ENCODE measurements at places on chromosomes 7 and 10.

GRCh38 chr7:84251277-84251781, 56.7 kb upstream of the SEMA3A start:
- H3K27me3 ChIP-seq: no peaks in the 10 kb centered on the region
- H3K27ac ChIP-seq: no peak overlapping the region
- no peak overlapping the region for H3K4me3 ChIP-seq
- no peak for DNase-seq
- H3K36me3 ChIP-seq: no peaks in the 10 kb centered on the region

DNA sequence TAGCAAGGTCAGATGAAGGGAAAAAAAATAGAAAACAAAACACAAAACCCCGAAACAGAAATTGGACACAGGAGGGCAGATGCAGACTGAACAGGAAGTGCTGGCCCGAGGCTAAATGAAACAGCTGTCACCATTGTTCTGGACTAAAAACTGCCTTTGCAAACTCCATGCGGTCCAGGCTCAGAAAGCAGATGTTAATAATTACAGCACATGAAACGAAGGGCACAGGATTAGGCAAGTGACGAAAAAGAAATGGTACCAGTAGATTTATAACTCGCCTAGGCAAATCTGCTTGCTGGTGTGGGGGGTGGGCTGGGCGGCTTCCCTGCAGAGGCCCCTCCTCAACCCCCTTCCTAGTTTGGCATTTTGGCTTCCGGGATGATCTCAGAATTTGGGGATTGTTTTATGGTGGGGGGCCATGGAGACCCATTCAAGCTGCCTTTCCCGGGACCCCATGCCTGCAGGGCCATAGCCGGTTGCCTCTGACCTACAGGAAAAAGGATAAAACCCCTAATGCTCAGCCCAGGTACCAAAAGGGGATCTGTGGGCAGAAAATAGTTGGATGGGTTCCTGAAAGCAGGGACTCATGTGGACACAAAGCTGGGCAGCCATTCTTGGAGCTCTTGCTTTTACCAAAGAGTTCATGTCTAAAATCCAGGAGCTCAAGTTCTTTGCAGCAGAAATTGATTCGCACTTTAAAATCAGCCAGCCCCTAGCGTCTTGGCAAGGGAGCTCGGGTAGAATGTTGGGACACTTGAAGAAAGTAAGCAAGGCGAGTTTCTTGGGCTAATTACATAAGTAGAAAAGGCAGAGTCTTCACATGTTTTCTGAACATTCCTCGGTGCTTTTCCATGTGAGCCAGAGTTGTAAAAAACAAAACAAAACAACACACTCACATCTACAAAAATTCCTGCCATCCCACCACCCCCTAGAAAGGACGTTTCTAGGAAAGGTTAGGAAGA, 39.0 kb upstream of the EMX2 start:
- no peak overlapping the region for H3K4me3 ChIP-seq
- no peaks in the 10 kb centered on the region for H3K27me3 ChIP-seq

- no peaks in the 10 kb centered on the region for H3K27me3 ChIP-seq
- no peak overlapping the region for H3K4me3 ChIP-seq
- H3K27ac ChIP-seq: no peak overlapping the region
- DNase-seq: no peak
Observed at GRCh38 chr7:151987748-151988529, 31.7 kb downstream of the GALNTL5 start.

GRCh38 chr10:11682267-11682683, 59.9 kb upstream of the ECHDC3 start:
- peaks cover 27% of the 10 kb centered on the region for H3K4me1 ChIP-seq
- H3K4me3 ChIP-seq: no peak overlapping the region
- H3K27ac ChIP-seq: no peak overlapping the region
- H3K36me3 ChIP-seq: no peaks in the 10 kb centered on the region
- H3K27me3 ChIP-seq: no peaks in the 10 kb centered on the region
- DNase-seq: no peak

DNA sequence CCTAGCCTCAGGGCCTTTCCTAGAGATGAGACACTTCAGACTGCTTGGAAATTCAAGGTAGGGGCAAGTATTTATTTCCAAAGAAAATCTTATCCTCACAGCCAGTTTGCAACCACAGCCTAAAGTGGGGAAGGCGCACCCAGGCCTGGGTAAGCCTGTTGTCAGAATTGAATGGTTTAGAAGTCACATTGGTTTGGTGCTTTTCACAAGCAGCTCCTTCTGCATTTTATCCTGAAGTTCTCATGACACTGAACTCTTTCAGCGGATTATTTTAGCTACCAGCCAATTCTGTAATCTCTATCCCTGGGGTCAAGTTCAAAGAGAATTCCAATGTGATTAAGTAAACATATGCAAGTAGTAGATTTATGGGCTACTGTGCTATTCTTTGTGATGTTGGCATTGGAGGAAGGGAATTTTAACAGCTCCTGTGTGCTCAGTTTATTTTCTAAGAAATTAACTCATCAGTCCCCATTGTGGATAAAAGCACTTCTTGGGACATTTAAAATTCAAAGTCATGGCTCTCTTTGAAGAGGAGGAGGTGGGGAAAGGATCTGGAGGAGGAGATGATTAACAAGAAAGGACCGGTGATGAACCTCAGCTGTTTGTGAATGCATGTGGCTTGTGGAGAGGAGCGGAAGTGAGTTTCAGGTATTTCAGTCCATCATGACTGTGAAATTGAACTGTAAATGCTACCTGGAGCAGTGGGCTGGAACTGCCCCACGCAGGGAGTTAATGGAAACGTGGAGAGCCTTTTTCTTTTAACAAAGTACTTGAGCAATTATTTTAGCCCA, 90.2 kb upstream of the CACUL1 start:
- no peak overlapping the region for H3K4me3 ChIP-seq
- no peaks in the 10 kb centered on the region for H3K4me1 ChIP-seq
- no peaks in the 10 kb centered on the region for H3K27me3 ChIP-seq
- H3K27ac ChIP-seq: no peak overlapping the region
- no peaks in the 10 kb centered on the region for H3K36me3 ChIP-seq

DNA sequence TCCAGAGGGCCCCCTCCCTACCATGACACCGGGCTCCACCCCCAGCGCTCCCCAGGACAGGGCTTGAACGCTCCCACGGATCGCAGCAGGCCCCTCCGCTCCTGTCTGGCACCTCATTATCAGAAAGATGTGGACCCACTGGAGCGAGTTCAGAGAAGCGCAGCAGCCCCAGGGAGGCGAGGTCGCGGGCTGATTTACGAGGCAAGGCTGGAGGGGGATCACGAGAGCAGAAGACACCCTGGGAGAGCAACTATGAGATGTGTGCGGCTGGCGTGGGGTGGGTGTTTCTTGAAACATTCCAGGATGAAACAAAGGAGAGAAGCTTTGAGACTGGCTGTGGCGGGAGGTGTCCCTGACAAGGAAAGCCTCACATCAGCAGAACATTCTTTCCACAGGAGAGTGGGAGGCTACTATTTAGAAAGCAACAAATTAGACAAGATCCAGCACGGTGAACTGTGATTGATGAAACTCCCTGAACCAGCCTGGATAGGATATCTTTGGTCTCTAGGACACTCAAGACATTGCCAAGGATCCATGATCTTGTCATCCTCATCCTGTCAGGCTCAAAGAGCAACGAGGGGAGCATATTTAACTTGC, 66.0 kb downstream of the JCAD start:
- H3K27me3 ChIP-seq: no peaks in the 10 kb centered on the region
- H3K4me1 ChIP-seq: no peaks in the 10 kb centered on the region
- H3K36me3 ChIP-seq: no peaks in the 10 kb centered on the region
- H3K4me3 ChIP-seq: no peak overlapping the region
- no peak for DNase-seq

Data from thymus (tissue), 14 donors.